ENCODE measurements at places on chromosomes 13 and 19. TPM values are rescaled to one million over a fixed set of nuclear protein-coding genes. Genes with fewer than 3 reads are reported as not detected.
A peak's percentile ranks its signal among the peaks of the same experiment; 100 is the strongest.

DNA sequence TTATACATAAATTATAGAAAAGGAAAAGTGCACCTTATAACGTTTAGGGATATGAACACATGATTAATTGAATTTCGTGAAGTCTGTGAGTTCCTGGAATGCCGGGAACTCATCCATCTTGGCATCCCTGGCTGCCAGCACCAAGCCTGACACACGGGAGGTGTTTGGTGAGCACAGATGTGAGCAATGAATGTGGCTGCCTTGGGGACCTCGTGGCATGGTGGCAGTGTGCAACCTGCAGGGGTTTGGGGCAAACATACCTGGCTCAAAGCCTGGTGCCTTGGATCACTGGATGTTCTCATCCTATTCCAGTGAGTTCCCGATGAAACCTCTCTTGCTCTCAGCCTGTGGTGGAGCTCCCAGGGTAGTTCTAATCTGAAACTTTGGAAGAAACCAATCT is 10.4 kb upstream of the MAP2K2 start:
- DNase-seq, result peak; percentile 25

DNA sequence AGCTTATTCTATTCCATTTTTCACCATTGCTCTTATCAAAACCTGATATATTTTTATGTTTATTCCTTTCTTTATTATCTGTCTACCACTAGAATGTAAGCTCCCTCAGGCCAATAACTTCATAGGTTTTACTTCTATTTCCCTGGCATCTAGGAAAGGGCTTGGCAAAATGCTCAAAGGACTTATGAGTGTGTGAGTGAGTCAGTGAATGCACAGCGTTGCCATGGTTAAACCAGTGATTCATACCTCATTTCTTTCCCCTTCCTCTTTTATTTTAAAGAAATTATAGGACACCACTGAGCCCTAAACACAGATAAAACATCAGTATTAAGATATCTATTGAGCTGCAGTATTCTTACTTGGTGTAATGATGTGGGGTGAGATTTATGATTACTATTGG is 162.1 kb downstream of the GPC6 start:
- DNase-seq, result peak; percentile 12

- DNase-seq, result no peak
These were observed 48.5 kb downstream of the GAS6 start for GRCh38 chr13:113815151-113816058.

DNA sequence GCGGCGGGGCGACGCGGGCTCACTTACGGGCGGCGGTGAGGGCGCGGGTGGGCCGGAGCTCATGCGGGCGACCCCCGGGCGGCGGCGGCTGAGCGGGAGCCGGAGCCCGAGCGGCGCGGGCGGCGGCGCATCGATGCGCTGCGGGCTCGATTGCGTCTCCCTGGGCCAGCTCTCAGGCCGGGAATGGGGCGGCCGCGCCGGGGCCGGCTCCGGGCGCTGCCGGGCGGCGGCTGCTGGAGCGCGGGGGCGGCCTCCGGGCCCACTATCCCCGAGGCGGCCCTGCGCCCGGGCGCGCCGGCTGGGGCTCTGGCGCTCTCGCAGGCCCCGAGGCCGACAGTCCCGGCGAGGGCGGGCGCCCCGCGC is 1.4 kb upstream of the TSHZ3 start:
- peak; percentile 22 for DNase-seq

The IRS2 gene
- 0.42 TPM for total RNA-seq

DNA sequence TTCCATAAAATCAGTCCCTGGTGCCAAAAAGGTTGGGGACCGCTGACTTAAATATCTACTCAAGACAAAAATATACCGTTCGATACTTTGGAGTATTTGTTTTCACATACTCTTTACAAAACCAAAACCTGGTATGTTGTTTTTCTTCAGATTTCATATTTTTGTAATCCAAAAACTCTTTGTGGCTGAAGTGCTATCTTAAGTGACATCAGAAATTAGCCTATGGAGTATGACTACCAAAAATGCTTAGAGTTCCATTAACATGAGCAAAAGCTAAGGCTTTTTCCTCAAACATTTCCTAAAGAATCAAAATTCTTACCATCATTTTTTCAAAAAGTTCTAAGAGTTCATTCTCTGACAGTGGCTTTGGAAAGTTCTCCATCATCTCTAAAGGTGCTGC is 52.0 kb downstream of the DIAPH3 start:
- DNase-seq, result no peak

- DNase-seq, result no peak
These were observed 83.6 kb downstream of the KDM4B start for GRCh38 chr19:5052515-5052914.

The KASH5 gene
- not detected for total RNA-seq

The FCGBP gene
- 0.15 TPM for total RNA-seq

The CABP5 gene
- total RNA-seq, result 2.8 TPM
